ENCODE measurements at places on chromosomes 2 and 18.
A peak's percentile ranks its signal among the peaks of the same experiment; 100 is the strongest.

GRCh38 chr2:175837046-175837445 is 165.0 kb downstream of the LNPK start:
- peak; percentile 83 for DNase-seq

DNA sequence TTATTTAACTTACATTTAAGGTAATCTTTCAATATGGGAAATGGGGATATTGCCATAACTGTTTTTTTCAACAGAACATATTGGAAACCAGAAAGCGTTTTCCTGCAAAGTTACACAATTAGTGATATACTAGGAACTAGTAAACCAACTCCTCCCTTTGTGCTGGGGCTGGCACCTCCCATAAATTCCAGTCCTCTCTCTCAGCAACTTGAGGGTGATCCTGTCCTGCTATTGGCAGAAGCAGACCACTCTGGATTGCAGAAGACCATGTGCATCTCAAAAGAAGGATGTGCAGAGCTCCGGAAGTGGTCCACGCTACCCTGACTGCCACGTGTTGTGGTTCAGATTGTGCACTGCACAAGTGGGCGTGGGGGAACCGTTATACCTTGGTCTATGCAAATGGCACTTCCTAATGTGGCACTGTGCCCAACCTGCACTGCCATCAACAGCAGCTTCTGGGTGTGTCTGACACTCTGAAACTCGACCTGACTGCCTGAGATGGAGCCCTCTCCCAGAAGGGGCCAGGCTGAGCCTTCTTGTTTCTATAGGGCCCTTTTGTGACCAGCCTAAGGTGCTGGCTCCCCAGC is 219.2 kb downstream of the ZNF516 start:
- no peak for DNase-seq

GRCh38 chr18:58361212-58361611 is 267.7 kb downstream of the ALPK2 start:
- no peak for DNase-seq

DNA sequence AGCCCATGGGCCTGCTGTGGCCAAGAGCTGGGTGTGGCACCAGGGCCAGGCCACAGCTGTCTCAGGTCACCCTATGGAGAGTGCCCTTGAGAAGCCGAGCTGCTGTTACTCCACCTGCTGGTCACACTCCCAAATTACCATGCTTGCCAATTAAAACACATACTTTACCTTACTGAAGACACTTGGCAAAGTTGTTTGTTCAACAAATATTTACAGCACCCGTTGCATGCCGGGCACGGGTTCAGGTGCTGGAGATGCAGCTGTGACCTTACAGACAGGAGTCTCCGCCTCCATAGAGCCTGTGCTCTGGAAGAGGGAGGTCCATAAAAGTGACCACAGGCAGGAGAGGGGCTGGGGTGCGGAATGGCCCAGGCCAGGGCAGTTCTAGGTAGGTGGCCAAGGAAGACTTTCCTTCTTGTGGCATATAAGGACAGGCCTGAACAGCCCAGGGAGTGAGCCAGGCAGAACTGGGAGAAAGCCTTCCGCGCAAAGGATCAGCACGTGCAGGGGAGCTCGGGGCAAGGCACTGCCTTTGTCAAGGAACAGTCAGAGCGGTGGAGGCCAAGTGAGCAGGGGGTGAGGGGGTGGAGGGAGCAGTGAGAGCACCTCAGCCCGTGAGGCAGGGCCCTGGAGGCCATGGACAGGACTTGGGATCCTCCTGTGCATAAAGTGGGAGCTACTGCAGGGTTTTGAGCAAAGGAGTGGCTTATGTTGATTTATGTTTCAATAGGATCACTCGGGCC is 23.6 kb upstream of the RBM44 start:
- peak; percentile 30 for DNase-seq

DNA sequence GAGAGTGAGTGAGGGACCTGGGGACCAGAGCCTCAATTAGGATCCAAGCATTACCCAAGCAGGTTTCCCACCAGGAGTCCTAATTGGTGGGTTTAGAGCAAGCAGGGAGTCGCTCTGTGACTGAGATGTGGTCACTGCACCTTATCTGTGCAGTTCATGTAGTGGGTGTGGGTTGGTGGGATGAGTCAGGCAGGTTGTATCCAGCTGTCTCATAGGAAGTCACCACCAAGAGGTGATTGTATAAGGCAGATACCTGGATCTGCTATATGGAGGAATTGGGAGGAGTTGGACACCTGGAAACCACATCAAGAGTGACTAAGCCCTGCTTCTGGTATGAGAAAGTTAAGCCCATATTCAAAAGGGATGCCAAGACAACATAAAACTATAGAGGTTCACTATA is 106.8 kb downstream of the ARHGAP28 start:
- no peak for DNase-seq

DNA sequence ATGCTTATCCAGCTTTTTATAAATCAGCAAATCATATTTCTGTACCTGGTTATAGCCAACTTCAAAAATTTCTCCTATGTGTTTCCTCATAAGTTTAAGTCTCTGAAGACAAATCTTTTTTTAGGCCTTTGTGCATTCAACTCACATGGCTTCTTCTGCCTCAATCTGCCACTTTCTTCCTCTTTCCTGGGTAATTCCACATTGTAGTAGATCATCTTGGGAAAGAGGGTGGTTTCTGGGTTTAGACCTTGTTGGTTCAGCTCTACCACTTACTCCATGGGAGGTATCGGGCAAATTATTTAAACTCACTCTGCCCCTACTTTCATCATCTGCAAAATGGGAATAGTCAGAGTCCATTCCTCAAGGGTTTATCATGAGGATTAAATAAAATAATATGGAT is 707.0 kb upstream of the ZEB2 start:
- no peak for DNase-seq

All from fibroblast of gingiva (primary cell).